ENCODE measurements at places on chromosomes 11 and 22.

DNA sequence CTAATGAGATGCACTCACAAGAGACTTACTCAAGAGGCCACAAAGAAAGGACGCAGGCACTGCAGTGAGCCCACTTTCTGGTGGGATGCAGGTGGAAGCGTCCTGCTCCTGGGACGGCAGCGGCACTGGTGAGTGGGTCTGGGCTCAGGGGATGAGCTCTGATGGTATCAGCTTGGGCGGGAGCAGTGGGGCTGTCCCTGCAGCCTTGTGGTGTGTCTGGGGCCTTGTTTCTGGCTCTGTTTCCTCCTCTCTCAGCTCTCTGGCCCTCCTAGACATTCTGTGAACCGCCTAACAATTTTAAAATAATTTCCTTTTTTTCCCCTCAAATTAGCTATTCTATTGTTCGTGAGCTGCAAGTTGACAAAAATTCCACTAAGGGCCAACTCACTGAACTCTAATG, 8.8 kb upstream of the ST14 start:
- H3K27ac ChIP-seq, result no peak overlapping the region
- H3K27me3 ChIP-seq, result peaks cover 2% of the 10 kb centered on the region
- no peak for DNase-seq

DNA sequence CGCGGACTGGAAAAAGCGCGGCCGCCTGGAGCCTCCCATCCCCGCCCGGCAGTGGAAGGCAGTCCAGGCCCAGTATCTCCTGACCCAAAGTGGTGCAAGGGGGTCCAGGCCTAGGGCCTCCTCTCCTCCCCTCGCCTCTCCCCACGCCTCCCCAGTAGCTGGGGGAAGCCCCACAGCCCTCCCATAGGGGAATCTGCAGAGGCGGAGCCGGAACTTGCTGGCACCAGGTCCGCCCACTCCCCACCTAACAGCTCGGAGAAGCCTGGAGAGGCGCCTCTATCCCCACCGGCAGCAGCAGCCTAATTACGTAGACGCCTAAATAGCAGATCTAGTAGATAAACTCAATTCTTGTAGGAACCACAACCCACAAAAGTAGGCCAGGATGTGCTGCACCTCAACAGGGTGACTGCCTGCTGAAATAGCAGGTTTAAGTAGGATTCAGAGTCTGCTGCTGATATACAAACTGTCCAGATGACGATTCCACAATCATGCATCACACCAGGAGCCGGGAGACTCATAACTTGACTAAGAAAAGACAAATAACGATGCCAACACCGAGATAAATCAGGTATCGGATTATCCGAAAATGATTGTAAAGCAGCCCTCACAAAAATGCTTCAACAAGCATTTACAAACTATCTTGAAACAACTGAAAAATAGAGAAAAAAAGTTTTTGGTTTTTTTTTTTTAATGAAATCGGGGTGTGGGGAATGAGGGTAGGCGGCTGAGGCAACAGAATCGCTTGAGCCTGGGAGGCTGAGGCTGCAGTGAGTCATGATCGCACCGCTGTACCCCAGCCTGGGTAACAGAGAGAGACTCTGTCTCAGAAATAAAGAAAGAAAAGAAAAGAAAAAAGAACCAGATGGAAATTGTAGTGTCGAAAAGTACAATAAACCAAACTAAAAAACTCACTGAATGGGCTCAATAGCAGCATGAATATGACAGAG, 11.4 kb upstream of the BRD1 start:
- H3K27ac ChIP-seq, result peak overlapping the region; percentile 96
- no peaks in the 10 kb centered on the region for H3K36me3 ChIP-seq
- H3K27me3 ChIP-seq, result no peaks in the 10 kb centered on the region
- DNase-seq, result peak; percentile 84
- peaks cover 42% of the 10 kb centered on the region for H3K4me1 ChIP-seq
- peak overlapping the region; percentile 74 for H3K4me3 ChIP-seq

- DNase-seq, result no peak
- no peaks in the 10 kb centered on the region for H3K4me1 ChIP-seq
Measured at GRCh38 chr11:12914400-12914912, 94.7 kb upstream of the RASSF10 start.

DNA sequence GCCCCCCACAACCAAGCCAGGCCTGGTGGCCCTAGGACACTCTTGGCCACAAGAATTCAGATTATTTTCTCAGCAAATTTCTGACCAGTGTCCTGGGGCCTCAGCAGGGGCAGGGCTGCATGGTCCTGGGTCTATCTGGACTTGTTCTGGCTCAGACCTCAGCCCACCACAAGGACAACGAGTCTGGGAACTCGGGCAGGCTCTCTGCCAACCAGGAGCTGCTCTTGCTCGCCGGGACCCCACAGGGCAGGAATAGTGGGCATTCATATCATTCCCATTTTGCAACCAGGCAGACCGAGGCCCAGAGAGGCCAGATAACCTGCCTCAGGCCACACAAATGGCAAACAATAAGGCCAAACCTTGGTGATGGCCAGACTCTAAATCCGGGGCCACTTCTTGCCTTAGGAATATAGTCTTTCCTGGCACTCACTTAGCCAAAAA, 75.4 kb upstream of the WNT7B start:
- peaks cover 51% of the 10 kb centered on the region for H3K4me1 ChIP-seq
- H3K4me3 ChIP-seq, result peak overlapping the region; percentile 86
- no peaks in the 10 kb centered on the region for H3K27me3 ChIP-seq
- DNase-seq, result no peak
- peak overlapping the region; percentile 95 for H3K27ac ChIP-seq

DNA sequence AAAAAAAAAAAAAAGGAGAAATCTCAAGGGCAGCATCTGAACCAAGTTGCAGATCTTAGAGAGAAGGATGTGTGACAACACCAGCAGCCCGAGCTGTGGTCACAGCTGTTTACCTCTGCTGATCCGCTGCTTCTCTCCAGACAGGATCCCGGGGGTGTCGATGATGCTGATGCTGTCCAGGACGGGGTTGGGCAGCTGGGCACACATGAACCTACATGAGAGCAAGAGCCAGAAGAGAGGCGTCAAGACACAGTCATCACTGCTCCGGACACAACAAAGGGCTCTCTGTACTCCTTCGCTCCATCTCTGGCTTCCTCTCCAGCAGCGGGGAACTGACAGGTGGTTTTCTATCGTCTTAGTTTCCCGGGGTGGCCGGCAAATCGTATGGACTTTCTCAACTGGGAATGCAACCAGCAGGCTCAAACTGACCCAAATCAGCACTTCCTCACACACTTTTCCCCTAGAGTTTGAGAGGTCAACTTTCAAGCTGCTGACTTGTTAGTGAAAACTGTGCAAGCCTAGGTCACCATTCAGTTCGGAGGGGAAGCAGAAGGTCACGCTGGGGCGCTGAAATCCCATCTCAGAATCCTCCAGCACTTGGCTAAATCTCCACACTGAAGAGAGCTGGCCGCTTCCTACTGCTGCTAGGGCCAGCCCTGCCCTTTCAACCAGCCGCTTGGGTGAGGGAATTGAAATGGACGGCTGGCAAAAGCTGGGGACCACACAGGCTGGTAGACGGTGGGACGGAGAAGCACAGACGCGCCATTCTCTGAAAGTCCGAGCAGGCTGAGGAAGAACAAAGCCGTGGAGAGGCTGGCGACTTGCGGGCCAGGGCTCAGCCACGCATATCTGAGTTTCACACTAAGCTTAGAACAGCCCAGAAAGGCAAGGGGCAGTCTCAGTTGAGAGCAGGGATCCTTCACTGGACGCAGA, 3.8 kb downstream of the EHD1 start:
- no peaks in the 10 kb centered on the region for H3K27me3 ChIP-seq
- peak overlapping the region; percentile 64 for H3K27ac ChIP-seq
- H3K4me1 ChIP-seq, result peaks cover 80% of the 10 kb centered on the region
- peaks cover 48% of the 10 kb centered on the region for H3K36me3 ChIP-seq
- peak; percentile 30 for DNase-seq
- peak overlapping the region; percentile 98 for H3K4me3 ChIP-seq

DNA sequence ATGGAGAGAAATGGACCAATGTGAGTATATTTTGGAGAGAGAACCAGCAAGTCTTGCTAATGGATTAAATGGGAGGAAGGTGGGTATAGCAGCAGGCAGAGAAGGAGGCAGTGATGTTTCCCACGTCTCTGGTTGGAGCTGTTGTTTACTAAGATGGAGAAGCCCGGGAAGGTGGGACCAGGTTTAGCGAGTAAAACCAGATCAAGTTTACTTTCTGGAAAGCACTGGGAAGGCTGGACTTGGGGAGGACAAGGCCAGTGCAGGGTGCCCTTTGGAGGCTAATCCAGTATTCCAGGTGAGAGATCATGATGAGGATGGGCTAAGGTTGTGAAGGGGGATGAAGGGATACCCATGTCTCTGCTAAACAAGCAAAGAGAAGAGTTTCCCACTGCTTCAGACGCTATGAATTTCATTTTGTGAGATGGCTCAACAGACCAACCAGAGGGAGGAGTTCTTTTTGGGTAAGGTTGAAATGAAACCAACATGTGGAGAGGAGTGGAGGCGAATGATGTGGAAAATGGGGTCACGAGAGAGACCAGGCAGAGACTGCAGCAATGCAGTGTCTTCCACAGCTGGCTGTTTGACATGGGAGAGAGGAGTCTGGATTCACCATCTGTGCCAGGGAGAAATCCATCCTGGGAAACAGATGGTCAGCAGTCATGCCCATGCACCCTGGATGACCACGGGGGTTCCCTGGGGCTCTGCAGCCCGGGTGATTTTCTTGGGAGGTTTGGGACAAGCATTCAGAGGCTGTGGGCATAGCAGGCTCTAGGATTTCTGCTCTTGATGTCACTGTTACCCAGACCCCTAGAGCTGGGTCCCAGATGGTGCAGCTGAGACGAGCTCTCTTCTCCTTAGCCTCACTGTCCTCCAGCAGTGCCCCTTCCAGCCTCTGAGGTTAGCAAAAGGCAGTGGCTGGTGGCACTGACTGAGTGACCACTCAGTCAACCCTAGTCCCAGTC, 24.9 kb downstream of the COMMD9 start:
- no peaks in the 10 kb centered on the region for H3K36me3 ChIP-seq
- H3K4me3 ChIP-seq, result no peak overlapping the region
- H3K27me3 ChIP-seq, result peaks cover 3% of the 10 kb centered on the region
- no peak for DNase-seq

DNA sequence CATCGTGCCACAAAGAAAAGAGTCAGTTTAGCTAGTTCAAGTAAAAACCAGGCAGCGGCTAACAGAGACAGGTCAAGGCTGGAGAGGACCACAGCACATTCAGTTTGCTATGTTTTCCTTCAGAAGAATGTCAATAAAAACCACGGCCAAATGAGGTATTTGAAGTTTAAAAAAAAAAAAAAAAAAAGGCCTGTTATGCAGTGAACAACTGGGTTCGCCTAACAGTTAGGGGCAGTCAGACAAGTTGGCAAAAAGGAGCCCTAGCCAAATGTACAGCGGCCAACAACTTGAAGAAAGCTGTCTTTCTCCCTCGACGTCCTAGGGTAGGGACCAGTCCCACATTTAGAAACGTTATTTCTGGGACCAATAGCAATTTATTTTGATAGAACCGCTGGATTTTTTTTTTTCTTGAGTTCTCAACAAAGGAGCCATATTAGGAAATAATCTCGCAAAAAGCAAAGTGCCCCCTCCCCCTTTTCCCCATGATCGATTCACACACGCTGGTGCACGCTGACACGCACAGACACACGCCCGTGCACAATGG, 237.8 kb downstream of the TTC28 start:
- H3K27me3 ChIP-seq, result peaks cover 9% of the 10 kb centered on the region
- peak overlapping the region; percentile 72 for H3K4me3 ChIP-seq
- H3K36me3 ChIP-seq, result no peaks in the 10 kb centered on the region
- H3K4me1 ChIP-seq, result peaks cover 20% of the 10 kb centered on the region

DNA sequence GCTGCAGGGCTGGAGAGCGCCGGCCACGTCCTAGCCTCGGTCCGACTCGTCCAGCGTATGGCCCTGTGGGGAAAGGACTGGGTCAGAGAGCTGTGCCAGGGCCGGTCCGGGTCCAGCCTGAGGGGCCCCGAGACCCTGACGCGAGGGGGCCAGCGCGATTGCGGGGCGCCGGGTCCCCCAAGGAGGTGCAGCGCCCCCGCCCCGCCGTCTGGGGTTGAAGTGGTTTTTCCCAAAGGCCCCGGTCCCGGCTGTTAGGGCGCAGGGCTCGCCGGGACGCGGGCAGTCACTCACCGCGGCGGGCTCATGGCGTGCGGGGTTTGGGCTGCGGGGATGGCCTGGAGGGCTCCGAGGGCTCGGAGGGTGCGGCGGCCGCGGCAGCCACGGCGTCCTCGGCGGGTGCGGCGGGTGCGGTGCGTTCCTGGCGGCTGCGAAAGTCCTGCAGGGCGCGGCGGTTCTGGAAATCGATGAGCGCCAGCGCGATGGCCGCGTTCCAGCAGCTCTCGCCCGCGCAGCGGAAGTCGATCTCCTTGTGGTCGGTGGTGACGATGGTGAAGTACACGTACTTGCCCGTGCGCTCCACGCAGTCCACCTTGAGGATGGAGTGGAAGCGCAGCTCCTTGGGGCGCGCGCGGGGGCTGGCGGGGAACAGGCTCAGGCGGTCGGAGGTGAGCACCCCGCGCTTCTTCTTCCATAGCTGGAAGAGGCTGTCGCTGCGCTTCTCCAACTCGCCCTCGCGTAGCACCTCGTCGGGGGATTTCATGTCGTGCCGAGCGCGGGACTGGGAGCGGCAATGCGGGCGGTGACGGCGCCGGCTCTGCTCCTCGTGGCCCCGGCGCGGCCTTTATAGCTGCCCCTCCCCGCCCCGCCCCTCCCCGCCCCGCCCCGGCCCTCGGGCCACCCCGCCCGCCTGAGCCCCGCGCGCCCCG, at the start of gene PHLDA2:
Gene PHLDA2 (minus strand): TSS at position 816 of the 926 bp plus-strand sequence. CDS start 56 bp downstream, at position 760.
- peaks cover 35% of the 10 kb centered on the region for H3K4me1 ChIP-seq
- peak; percentile 70 for DNase-seq

DNA sequence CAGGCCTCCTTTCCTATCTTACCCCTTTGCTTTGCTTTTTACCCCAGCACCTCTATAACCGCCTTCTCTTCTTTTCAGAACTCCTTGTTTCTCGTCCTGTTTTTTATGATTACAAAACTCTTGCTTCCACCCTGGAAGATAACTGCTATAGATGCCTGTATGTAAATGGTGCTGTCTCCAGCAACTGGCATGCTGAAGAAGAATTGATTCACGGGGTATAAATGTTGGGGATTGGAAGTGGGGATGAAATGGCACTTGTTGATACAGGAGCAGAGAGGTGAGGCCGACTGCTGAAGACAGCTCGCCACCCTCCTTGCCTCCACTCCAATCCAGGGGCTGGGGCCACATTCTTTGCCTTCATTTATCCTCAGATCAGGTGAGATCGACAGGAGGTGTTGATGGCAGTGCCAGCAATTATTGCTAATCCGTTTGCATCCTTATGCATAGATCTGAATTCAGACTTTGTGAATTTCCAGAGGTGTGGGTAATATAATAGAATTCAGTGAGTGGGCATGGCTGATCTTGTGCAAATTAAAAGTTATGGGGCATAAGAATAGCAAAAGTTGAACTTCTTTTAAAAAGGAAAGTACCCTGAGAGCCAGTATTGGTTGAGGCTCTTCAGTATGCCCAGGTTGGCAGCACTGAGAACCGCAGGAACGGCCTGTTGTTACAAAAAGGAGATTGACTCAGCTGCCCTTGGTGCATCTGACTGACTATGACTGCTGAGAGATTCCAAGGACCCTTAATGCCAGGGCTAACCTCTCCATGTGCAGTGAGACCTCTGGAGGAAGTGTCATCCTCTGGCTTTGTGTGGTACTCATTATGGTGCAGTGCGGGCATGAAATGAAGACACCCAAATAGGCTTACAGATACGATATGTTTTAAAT, 5.3 kb downstream of the NEAT1 start:
- H3K27ac ChIP-seq, result peak overlapping the region; percentile 97
- peak overlapping the region; percentile 100 for H3K4me3 ChIP-seq
- peaks cover 1% of the 10 kb centered on the region for H3K27me3 ChIP-seq
- DNase-seq, result peak; percentile 52
- peaks cover 83% of the 10 kb centered on the region for H3K4me1 ChIP-seq

GRCh38 chr11:83785942-83786341, 499.8 kb upstream of the CCDC90B start:
- no peak for DNase-seq
- H3K4me3 ChIP-seq, result no peak overlapping the region
- H3K4me1 ChIP-seq, result no peaks in the 10 kb centered on the region
- peaks cover 4% of the 10 kb centered on the region for H3K27me3 ChIP-seq
- no peak overlapping the region for H3K27ac ChIP-seq

All from activated naive CD8-positive, alpha-beta T cell treated with anti-CD3 and anti-CD28 coated beads, Interleukin-2, amount 50 U/mL, for 24 hours (primary cell).